ENCODE measurements at places on chromosomes 7 and 10.

- peak; percentile 30 for DNase-seq
Observed at GRCh38 chr7:107201795-107202450, 33.1 kb downstream of the HBP1 start.

GRCh38 chr10:86233131-86233530, 133.5 kb downstream of the GRID1 start:
- DNase-seq = no peak

- DNase-seq = no peak
Observed at GRCh38 chr10:104230490-104230889, 1.7 kb downstream of the CFAP43 start.

DNA sequence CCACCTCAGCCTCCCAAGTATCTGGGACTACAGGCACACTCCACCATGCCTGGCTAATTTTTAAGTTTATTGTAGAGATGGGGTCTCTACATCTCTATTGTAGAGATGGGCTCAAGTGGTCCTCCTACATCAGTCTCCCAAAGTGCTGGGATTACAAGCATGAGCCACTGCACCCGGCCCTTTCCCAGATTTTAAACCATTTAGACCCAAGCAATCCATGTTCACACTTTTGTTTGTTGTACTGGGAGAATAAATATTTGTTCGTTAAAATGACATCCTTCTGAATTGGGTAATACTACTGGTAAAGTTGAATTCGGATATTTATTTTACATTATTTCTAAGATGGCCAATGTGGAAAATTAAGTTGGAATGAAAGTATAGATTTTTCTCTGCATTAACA, 52.7 kb downstream of the MINPP1 start:
- no peak for DNase-seq

DNA sequence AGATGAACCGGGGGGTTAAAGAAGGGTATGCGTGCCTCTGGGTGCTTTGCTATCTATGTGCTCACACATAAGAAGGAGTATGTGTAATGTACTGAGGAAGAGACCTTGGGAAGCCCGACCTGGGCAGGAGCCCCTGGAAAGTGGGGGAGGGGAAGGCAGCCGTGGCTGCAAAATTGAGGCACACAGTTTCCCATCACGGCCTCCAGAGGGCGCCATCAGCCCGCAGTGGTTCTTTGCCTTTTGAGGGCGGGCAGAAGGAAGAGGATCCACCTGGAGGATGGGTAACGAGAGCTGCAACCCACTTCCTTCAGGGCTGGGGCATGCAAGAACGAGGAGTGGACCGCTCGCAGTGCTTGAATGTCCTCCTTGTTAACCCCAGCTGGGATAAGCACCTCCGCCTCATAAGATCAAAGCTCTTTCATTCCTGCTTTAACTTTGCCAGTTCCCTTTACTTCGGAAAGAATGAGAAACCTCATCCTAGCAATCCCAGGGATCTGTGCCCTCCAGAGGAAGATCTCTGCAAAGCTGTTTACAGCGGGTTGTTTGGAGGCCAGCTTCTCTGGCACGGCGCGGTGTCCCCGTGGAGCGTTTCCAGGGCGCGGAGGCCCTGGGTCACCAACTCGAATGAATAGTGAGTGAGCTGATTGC, 77.9 kb downstream of the PCGF5 start:
- peak; percentile 82 for DNase-seq

- DNase-seq = no peak
Observed at GRCh38 chr7:52648872-52649271, 386.6 kb upstream of the POM121L12 start.

GRCh38 chr10:75910032-75910431, 478.6 kb downstream of the LRMDA start:
- DNase-seq = no peak

DNA sequence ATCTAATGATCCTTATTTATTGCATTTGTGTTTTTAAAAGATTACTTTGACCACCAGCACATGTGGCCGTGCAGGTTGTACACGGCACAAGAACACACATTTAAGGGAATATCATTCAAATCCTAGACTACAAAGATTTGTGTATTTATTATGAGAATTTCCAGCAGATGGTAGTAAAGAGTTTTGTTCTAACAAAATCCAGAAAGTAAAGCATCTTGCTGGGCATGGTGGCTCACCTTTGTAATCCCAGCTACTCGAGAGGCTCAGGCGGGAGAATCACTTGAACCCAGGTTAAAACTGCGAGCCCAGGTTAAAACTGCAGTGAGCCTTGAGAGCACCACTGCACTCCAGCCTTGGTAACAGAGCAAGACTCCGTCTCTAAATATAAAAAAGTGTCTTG, 31.5 kb downstream of the MACROH2A2 start:
- no peak for DNase-seq

GRCh38 chr10:69835233-69835632, 33.5 kb downstream of the COL13A1 start:
- no peak for DNase-seq

GRCh38 chr10:51691135-51691534, 8.3 kb downstream of the CSTF2T start:
- DNase-seq = no peak

DNA sequence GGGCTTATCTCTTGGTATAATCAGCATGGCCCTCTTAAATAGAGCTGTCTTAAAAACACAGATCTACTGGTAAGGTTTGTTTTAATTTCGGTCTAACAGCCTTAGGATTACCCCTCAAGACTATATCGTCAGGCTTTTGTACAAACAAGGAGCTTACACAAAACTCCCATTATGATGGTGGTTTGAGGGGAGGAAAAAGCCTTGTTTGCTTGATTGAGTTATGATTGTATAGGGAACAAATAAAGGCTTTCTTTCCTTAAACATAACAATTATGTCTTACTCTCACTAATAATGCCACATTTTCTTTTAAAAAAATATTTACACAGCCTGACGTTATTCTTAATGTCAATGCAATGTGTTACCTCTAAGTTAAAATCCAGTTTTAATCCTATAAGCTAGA, 188.8 kb upstream of the TCF7L2 start:
- no peak for DNase-seq

- no peak for DNase-seq
Observed at GRCh38 chr7:112005205-112005775, 200.9 kb downstream of the DOCK4 start.

DNA sequence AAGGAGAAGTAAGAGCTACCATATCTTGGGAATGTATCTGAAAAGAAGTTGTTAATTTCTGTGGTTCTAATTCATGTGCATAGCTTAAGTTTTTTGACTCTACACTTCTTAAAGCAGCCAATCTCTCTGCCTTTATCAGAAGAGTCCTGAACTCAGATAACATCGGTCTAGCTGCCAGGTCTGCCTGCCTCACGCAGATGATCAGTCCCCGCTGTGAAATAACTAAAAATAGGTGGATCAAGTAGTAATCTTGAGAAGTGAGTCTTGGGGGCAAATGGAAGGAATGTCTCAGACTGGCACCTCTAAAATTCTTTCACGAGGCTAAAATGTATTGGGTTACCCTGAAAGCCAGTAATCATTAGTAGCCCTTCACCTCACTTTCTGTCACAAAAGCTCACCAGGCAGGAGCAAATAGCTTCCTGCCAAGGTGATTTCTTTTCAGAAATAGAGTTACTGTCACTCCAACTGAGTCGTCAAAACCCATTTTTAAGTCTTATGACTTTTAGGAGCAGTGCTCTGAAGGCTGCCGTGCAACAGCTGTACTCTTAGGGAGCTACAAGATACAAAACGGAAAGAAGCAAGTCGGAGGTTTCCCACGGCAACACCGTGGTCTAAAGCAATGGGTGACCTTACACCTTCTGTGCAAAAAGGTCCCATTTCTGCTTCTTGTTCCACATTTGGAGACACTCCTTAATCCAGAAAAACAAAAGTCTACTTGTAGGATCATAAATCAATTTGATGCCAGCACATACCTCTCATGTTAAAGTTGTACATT, 85.2 kb downstream of the ABCB5 start:
- DNase-seq = no peak

DNA sequence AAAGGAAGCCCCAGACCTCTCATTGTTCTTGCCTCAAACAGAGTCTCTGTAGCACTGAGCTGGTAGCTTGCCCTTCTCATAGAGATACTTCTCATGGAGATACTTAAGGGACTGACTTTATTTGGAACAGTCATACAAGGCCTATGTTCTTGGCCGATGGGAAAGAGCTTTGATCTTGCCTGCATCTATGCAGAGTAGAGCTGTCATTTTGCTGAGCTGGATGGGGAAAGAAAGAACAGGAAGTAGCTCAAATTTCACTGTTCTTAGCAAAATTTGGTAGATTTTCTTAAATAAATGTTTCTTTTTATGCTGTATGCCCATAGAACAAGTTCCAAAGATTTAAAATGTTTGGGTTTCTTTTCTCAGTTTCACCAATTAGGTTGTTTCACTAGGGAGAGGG, 119.3 kb upstream of the SEC61G start:
- no peak for DNase-seq

DNA sequence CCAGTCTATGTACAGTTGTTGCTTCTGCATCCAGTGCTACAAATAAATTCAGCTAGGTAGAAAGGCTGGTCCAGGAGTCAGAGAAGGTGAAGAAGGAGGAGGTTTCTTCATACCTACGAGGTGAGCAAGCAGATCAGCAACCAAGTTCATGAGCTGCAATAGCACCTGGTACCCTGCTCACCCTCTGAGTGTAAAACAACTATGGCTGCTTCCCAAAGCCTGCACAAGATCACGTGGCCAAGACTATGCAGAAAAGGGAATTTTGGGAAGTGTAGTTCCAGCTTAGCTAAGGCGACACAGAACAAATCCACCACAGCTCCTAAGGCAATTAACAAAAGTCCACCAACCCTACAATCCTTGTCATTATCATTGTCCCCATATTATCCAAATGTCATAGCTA, 95.9 kb upstream of the AUTS2 start:
- DNase-seq = no peak

DNA sequence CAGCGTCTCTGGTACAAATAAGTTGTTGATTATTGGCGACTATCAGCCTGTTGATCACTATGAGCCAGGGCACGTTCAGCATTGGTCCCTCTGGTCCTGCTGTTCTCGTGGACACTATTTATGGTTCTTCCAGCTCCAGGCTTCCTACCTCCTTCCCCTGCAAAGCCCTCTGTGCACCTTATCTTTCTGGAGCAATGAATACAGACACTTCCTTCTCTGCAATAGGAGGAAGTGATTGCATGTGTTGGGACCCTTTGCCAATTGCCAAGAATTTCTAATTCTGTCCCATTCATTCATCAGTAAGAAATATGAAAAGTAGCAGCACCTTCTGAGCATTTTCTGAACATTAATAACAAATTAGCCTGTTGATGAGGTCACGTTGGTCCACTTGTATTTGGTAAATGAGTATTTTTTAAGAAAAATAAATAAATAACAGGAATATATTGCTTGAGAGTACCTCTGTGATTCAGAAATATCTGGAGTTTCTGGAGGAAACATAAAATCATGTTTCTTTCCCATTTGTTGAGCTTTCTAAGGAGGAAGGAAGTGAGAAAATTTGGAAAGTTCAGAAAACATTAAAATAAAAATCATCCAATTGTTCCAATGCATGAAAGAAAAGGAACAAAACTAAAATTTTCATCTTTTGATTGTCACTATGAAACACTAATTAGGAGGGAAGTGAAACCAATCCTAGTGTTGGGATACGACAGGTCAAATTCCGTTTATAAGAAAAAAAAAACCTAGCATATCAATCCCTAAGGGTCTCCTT, 259.1 kb upstream of the KLF6 start:
- DNase-seq = no peak

GRCh38 chr7:129886167-129886817, 66.5 kb downstream of the UBE2H start:
- no peak for DNase-seq

- DNase-seq = no peak
Observed at GRCh38 chr7:85004402-85004801, 182.5 kb downstream of the SEMA3D start.

DNA sequence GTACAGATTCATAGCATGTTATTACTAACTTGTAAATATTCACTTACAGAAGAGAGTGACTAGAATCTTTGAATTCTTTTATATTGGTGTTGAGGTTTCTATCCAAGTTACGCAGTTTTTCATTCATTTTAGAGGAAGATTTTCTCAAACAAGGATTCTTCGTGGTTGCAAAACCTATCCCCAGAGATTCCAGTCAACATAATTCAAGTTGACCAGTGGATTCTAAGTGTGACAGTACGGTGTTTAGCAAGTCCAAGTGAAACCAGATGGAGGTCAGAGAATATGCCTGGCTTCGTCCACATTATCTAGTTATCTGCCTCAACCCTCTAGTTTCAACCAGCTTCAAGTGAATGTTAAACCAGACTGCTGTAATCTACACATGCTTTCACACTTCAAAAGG, 131.9 kb downstream of the SDK1 start:
- no peak for DNase-seq

DNA sequence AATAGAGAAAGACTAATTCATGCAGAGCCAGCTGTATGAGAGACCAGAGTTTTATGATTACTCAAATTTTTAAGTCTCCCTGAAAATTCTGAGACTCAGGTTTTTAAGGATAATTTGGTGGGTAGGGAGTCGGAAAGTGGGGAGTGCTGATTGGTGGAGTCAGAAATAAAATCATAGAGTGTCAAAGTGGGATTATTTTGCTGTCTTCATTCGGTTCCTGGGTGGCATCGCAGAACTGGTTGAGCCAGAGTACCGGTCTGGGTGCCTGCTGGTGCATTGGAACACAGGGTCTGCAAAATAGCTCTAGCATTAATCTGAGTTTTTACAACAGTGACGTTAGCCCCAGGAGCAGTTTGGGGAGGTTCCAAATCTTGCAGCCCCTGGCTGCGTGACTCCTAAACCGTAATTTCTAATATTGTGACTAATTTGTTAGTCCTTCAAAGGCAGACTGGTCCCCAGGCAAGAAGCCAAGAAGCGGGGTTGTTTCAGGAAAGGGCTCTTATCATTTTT, 32.4 kb downstream of the GPRIN2 start:
- DNase-seq = no peak

DNA sequence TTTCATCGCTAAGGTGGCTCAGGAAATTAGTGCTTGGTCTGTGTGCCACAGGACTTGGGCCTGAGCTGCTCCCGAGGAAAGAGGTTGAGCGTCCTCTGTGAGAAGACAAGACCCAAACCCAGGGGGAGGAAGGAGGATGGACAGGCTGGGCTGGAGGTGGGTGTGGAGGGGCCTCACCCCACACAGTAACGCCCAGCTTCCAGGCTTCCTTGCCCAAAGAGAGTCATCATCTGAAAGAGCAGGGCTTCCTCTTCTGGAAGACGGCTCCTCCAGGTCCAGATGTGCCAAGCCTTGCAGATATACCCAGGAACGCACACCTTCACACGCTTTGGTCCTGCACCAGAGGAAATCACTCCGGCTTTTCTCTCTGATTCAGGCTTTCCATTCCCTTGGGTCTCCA, 127.8 kb upstream of the MGMT start:
- DNase-seq = no peak

DNA sequence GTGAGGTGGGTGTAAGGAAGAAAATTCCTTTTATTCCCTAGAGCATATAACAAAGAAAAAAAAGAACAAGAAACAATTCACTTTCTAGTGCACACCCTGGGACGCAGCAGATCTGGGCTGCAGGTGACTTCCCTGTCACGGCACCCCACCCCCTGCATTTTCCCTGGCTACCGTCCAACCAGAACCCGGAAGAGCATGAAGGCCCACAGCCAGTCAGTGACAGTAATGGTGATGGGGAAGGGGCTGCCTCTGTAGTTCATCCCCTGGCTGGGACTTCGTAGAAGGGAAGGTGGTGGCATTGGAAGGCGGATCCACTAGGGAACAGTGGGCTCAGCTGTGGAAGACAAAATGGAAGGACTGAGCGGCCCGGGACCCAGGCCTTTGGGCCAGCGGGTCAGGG, 236.7 kb downstream of the BUB3 start:
- DNase-seq = no peak
